Activated naive CD4-positive, alpha-beta T cell (primary cell): ENCODE measurements at places on chromosomes 6 and 20.

DNA sequence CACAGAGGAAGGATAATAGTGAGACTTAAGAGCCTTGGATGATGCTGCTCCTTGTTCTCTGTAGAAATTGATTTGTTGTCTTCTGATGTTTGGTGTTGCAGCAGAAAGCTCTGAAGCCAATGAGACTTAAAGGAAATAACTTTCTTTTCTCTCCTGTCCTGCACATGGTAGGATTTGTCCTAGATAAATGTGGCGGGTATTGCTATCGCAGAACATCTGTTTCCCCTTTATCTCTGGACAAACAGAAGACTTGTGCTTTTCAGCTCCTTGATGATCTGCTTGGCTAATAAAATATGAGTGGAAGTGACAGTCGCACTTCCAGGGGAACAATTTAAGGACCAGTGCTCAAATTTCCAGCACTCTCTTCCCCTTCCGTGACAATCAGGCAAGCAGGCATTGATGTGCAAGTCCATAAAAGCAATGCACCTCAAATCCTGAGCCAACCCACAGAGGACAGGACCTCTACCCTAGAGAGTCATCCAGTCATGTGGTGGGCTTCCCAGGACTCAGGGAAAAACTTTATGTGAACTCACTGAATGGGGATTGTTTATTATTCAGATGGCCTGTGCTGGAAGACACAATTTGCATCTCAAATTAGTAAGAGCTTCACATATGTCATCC lies 9.9 kb upstream of the NCR2 start:
- DNase-seq, result no peak

GRCh38 chr6:158040804-158041347 lies 59.2 kb downstream of the SYNJ2 start:
- DNase-seq, result no peak

DNA sequence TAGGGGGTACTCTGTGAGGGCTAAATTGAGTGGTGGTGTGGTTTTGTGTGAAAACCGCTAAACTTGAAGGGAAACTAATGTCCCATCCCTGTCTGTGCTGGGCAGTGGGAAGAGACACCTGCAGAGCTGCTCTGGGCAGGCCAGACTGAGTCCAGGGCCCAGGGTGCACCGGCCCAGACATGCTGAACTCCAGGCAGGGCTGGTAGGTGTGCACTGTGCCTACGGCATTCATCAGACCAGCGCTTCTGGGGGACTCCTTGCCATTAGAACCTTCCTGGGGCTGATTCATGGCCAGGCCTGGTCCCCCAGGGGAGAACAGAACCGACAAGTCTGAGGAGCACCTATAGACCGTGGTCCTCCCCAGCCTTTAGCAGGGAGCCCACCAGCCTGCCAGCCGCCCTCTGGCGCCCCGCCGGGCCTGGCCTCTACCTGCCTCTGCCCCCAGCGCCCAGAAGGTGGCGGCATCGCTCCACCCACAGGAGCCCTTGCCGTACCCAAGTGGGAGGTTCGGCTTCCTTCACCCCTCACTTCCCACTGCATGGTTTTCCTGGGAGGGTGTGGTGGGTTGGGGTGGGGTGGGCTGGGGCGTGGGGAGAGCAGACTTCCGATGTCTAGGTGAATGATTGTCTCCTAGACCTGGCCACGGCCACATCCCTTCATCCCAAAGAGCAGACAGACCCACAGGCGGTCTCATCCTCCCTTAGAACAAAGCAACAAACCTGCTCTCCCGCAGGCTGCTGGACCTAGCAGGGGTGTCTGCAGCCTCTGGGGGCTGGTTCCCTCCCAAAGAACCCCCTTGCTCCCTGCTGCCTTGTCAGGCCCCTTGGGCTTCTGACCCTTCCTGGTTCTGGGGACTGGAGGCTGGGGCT lies 15.5 kb downstream of the CCDC167 start:
- DNase-seq, result peak; percentile 64

- DNase-seq, result no peak
Observed at GRCh38 chr6:25297823-25298522, 18.8 kb downstream of the CARMIL1 start.

DNA sequence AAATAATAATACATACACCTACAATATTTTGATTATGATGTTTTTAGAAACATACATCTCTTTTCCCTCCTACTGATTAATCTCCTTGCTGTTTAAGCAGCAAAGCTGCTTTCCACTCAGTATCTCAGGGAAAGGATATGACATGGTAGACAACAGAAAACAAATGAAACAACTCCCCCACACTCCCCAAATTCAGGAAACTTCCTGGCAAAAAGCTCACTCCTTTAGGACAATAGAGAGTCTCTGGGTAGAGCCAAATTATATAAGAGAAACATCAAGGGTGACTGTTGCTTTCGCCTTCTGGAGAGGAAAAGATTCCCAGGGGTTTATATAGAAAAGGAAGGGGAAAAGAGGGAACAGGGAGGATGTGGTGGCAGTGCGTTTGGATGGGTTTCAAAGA lies 48.7 kb upstream of the AHI1 start:
- no peak for DNase-seq

GRCh38 chr6:37556881-37557644 lies 57.4 kb upstream of the CCDC167 start:
- no peak for DNase-seq

GRCh38 chr6:149093643-149094042 lies 223.9 kb upstream of the TAB2 start:
- DNase-seq, result no peak

GRCh38 chr6:167565388-167565787 lies 240.5 kb downstream of the TTLL2 start:
- DNase-seq, result no peak
